CMK (cell line): ENCODE measurements at places on chromosomes 11 and 22.

DNA sequence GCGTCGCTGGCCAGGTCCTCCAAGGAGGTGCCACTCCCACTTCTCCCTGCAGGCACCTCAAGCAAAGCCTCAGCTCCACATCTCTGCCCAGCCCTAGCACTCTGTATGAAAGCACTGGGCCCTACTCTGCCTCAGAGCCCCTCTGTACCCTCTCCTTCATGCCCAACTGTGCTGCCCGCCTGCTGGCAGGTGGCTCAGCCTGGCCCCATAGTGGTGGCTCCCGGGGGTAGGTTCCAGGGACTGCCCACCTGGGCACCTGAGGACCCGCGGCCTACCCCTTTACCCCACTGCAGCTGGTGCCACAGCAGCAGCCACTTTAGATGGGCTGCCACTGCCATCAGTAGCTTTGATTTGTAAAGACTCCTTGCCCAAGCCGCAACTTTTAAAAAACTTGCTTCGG is 1672.8 kb downstream of the LRRC4C start:
- DNase-seq = no peak

GRCh38 chr22:32444068-32444467 is 20.2 kb downstream of the BPIFC start:
- DNase-seq = no peak

GRCh38 chr11:122690801-122691548 is 35.5 kb downstream of the UBASH3B start:
- DNase-seq = no peak

- no peak for DNase-seq
Measured at GRCh38 chr11:12587333-12587991, 86.8 kb upstream of the TEAD1 start.

- no peak for DNase-seq
Measured at GRCh38 chr11:93710239-93710638, 31.1 kb downstream of the TAF1D start.

- no peak for DNase-seq
Measured at GRCh38 chr11:279966-280705, 1.9 kb downstream of the NLRP6 start.

DNA sequence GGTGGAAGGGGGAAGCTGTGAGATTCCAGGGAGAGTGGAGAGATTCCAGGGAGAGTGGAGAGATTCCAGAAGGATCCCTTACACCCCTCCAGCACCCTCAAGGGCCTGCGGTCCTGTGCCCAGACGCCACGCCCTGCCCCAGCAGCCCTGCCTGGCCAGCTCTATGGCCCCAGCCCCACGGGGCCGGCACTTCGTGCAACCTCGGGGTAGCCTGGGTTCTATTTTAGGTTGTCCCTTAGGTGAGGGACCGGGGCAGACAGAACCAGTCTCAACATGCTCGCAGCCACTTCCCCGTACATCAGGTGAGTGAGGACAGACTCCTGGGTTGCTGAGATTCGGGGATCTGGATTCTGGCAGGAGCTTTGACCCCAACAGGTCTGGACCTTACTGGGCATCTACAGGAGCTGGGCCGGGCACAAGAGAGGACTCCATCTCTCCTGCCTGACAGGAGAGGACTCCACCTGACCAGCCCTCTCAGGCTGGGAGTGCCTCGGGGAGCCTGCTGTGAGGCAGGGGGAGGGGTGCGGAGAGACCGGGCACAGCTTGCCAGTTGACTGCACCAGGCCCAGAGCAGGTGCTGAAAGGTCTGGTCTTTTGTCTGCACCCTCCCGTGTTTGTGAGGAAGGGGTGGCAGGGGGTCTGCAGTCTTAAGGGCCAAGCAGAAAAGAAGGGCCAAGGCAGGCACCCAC is 8.5 kb upstream of the ADORA2A start:
- no peak for DNase-seq

DNA sequence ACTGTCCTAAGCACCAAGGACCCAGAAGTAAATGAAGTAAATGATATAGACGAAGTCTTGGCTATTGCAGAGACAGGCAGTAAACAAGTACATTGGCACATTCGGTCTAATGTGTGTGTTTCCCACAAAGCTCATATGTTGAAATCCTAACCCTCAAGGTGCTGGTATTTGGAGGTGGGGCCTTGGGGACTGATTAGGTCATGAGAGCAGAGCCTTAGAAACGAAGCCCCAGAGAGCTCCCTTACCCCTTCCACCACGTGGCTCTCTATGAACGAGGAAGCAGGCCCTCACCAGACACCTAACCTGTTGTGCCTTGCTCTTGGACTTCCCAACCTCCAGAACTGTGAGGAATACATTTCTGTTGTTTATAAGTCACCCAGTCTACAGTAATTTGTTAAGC is 14.9 kb downstream of the CLMP start:
- no peak for DNase-seq

GRCh38 chr11:110035357-110035756 is 57.8 kb upstream of the ZC3H12C start:
- DNase-seq = no peak

DNA sequence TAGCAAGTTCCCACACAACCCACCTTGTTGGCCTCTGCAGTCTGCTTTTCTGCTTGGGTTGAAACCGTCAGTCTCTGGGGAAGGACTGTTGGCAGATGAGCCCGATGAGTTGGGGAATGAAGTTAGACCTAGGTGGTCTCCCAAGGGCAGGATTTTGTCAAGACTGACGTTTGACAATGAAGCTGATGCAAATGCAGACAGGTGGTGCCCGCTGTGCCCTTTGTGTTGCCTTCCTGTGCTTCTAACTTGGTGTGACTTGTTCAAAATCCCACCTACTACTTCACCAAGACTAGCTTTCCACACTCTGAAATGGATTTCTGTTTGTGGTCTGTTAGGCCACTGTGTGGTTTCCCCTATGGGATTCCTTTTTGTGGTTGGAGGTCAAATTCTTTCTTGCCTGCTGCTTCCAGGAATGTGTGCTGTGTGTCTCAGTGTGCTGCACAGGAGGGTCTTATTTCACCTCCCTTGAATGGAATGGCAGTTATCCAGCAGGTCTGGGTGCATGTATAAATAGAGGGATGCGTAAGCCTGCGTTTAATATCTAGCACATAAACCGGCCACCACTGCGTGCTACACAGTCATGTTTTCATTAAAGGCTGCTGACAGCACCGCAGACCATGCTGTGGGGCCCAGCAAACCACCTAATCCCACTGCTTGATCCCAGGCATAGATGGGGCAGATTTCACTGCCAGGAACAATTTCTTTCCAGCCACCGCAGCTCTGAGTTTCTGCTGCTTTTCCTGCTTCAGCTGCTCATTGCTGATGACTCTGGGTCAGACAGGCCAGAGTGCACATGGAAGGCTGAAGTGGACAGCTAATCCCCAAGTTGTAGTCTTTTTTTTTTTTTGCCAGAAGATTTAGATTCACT is 44.8 kb downstream of the ADAMTS8 start:
- no peak for DNase-seq

DNA sequence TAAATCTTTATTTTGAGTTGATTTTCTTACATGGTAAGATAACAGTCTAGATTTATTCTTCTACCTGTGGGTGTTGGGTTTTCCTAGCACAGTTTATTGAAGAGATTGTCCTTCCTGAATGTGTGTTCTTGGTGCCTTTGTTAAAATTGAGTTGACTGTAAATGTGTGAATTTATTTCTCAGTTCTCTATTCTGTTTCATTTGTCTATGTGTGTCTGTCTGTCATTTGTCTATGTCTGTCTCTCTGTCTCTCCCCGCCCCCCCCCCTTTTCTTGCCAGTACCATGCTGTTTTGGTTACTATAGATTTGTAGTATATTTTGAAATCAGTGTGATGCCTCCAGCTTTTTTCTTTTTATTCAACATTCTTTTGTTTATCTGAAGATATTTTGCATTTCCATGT is 114.7 kb upstream of the SERPIND1 start:
- no peak for DNase-seq

DNA sequence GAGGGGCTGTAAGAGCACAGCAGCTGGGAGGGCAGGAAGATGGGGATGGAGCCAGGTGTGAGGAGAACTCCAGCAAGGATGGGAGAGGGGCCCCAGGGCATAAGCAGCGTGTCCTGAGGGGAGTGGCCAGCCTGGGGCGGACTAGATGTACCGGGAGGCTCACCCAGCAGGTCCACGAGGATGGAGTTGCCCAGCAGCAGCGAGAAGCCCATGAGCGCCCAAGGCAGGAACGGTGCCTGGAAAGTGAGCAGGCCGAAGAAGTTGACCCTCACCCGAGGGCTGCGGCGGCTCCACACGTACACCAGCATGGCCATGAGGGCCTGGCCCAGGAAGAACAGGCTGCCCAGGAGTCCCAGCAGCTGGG is 1.3 kb downstream of the DERL3 start:
- no peak for DNase-seq

- DNase-seq = no peak
Measured at GRCh38 chr11:66981976-66982578, 7.0 kb downstream of the C11orf86 start.
